ENCODE measurements at places on chromosomes 6 and 20. TPM values are rescaled to one million over a fixed set of nuclear protein-coding genes. Genes with fewer than 3 reads are reported as not detected.

DNA sequence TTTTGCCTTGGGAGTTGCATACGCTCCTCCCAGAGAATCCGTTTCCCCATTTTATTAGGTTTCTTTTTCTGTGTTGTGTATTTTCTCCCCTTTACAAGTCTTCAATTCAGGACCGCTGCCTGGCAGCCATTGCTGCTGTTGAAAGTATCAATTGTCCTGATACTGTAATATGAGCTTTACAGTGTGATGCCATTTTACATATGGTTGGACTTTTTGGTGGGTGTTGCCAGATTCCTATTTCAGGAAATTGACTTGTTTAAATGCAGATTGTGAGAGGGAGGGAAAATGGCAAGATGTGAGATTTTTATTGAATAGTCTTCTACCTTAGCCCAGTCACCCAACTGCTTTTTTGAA lies 1.2 kb downstream of the PANK2 start:
- peak overlapping the region; percentile 94 for H3K27ac ChIP-seq
- H3K4me1 ChIP-seq, result peaks cover 11% of the 10 kb centered on the region
- H3K36me3 ChIP-seq, result peaks cover 36% of the 10 kb centered on the region
- H3K27me3 ChIP-seq, result no peaks in the 10 kb centered on the region
- no peak for DNase-seq

GRCh38 chr6:159577564-159577963 lies 115.5 kb downstream of the SOD2 start:
- H3K27ac ChIP-seq, result no peak overlapping the region
- H3K36me3 ChIP-seq, result no peaks in the 10 kb centered on the region
- DNase-seq, result no peak

- H3K27ac ChIP-seq, result no peak overlapping the region
- peaks cover 8% of the 10 kb centered on the region for H3K27me3 ChIP-seq
- H3K4me3 ChIP-seq, result no peak overlapping the region
- no peaks in the 10 kb centered on the region for H3K36me3 ChIP-seq
Observed at GRCh38 chr20:40933758-40934157, 94.9 kb upstream of the TOP1 start.

- H3K27ac ChIP-seq, result no peak overlapping the region
- DNase-seq, result no peak
- no peaks in the 10 kb centered on the region for H3K36me3 ChIP-seq
- H3K4me3 ChIP-seq, result no peak overlapping the region
- peaks cover 19% of the 10 kb centered on the region for H3K27me3 ChIP-seq
Observed at GRCh38 chr6:83709748-83710050, 798 bp upstream of the SNAP91 start.

Gene TRIM40
- not detected for total RNA-seq

Gene PRSS16
- 12.1 TPM for total RNA-seq

Gene COL9A1
- 0.13 TPM for total RNA-seq
